ENCODE measurements at places on chromosomes 4 and X. TPM values are rescaled to one million over a fixed set of nuclear protein-coding genes. Genes with fewer than 3 reads are reported as not detected.

The HSFX3 gene
- total RNA-seq = not detected

The RTL5 gene
- total RNA-seq = 0.18 TPM

The EFHC2 gene
- total RNA-seq = 0.27 TPM

The GLRA2 gene
- not detected for total RNA-seq

The HMX1 gene
- not detected for total RNA-seq

The COX7B2 gene
- total RNA-seq = not detected

Measured in T-helper 2 cell treated with Interferon-gamma antibody and Interleukin-4, amounts not matched to agents 100 ng/mL and 5 ng/mL, for 36 hours (primary cell).